HFF-Myc (cell line): ENCODE measurements at places on chromosomes 3 and 15.

DNA sequence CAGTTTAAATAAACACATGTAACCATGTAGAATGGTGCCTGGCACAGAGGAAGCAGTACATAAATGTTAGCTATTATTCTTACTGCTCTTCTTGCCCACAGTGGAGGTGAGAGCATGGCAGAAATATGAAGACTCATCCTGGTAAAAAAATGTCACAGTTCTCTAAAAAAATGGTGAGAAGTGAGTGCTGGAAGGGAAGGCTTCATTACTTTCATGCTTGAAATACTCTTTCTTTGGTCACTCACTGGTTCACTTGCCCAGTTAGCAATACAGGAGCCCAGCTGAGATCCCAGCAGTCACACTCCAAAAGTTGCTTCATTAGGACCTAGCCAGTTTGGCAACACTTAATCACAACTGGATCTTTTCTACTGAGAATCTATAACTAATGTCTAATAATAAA, 1017.2 kb downstream of the TUSC7 start:
- DNase-seq = no peak

DNA sequence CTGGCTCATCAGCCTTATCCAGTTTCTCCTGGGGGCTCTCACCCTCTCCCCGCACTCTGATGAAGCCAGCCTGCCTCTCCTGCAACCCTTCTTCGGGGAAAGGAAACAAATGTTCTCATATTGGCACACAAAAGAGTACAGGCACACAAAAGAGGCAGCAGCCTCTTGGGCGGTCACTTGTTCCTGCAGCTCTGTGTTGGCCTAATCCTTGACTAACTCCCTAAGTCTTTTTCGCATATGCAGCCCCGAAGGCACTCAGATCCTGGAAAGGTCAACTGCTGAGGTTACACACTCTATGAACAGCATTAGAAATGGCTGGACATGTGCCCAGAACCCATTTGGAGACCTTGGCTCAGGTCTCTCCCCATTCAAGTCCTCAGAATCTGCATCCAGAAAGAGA, 7.4 kb upstream of the CAMP start:
- DNase-seq = no peak

DNA sequence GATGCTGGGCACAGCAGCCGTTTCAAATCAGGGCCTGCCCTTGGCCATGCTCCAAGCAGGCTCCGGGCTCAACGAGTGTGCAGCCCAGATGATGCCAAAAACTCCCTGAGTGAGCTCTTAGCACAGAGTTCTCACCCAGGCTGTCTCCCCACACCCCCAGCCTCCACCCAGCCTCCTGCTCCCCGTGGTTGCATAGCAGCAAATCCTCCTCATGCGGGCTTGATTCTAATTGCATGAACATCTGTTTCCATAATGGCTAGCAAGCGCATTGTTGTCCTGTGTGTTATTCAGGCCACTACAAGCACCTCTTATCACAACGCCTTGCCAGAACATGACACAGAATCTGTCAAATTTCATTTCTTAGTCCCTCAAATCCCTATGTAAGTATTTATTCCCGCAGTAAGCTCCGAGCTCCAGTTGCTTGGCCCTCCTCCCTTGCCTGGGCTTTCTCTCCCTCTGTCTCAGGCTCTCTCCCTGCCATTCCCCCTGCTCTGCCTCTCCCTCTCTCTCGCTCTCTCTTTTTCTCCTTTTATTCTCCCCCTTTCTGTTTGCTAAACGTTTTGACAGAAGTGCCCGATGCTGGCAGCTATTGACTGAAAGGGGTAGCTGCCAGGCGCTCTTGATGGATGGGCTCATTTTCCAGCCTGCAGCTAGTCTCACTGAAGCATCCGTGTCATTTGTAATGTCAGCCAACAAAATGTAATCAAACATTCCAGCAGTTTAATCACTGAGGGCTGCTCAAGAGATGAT, 306.5 kb downstream of the IL20RB start:
- no peak for DNase-seq

DNA sequence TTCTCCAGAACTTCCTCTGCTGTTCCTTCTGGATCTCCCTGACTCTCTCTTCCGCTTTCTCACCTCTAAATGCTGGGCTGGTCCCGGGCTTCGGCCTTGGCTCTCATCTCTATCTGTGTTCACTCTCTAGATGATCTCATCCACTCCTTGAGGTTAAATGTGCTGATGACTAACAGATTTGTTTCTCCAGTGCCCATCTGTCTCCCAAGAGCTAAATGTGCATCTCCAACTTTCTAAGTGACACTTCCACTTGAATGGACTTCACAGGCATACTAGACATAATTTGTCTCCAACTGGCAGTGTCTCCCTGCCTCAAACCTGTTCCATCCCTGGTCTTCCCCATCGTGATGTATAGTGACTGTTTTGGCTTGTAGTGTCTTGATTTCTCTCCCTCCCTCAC, 95.3 kb downstream of the ITPR1 start:
- DNase-seq = peak; percentile 50

DNA sequence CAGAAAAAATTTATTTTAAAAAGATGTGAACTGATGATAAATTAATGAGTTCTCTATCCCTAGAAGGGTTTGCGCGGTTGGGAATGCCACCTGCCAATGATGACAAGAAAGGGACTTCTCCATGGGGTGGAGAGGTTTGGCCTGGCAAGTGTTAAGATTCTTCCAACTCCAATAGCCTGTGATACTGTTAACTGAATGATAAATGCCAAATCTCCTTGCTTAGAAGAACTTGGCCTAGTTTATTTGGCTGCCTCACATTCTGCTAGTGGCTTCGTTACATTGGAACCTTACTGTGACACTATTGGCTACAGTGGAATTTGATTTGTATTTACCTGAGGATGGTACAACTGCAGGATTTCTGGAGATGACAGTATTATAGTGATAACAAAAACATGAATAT, 91.7 kb upstream of the CCNL1 start:
- DNase-seq = no peak

DNA sequence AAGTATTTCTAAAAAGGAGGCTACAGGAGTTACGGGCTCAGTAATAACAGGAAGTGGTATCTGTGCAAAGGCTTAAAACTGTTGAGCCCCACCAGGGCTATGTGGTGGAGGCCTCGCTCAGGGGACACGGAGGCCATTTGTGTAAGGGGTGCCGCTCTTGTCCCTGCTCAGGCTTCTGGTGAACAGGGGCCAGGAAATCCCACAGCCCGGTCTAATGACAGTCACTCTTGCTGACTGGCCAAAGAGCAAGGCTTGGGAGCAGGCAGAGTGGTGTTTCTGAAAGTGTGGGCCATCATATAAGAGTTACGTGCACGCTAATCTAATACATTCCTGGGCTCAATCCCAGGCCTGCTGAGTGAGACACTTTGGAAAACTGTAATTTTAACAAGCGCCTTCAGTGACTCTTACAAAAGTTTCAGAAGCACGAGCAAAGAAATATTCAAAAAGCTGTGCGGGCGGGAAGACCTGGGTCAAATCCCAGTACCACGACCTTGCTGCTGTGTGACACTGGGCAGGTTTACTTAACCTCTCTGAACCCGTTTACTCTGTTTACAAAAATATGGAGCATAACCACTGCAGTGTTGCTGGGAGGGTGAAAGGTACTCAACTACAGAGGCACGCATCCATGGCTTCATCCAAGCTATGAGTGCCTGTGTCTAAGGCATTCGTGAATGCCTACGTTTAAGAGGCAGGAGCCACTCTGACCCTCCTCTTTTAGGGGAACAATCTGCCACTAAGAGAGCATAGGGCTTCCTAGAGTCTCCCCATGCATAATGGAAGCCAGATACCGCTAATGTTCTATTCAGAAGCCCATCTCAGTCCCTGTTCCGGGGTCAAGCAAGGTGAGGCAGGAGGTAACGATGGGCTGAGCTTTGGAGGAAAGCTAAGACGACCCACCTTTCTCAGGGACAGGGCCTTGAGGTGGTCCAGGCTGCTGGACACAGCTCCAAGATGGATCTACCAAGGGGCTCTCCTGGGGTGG, 2.0 kb downstream of the ATP10A start:
- DNase-seq = no peak

- no peak for DNase-seq
Observed at GRCh38 chr3:28018925-28019718, 222.3 kb upstream of the CMC1 start.

- DNase-seq = peak; percentile 44
Observed at GRCh38 chr3:141940194-141940776, 63.8 kb downstream of the ATP1B3 start.

DNA sequence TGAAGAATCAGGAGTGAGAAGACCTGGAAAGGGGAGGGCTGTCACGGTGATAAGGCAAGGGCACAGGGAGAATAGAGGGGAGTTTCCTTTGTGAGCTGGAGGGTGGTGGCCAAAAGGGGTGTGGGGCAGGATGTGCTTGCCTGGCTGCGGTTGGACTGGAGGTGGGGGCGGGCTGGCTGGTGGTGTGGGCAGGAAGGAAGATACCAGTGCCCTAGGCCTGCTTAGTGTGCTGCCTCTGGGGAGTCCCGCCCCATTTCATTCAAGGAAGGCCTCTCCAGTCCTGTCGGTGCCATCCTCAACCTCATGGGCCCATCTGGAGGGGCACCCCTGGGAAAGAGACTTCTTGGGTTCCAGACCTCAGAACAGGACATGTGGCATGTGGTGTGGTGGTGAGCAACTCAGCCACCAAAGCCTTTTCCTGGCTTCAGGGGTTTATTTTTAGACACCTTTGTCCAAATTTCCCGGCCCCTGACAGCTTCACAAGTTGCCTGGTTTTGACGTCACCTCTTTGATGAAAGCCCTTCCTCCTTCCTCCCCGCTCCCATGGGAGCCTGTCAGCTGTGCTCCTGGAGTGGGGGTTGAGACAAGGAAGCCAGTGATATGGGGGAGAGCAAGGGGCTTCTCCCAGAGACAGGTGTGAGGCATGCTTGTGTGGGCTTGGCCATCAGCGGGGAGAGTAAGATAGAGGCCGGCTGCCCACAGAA, 15.6 kb downstream of the TEX264 start:
- DNase-seq = no peak

DNA sequence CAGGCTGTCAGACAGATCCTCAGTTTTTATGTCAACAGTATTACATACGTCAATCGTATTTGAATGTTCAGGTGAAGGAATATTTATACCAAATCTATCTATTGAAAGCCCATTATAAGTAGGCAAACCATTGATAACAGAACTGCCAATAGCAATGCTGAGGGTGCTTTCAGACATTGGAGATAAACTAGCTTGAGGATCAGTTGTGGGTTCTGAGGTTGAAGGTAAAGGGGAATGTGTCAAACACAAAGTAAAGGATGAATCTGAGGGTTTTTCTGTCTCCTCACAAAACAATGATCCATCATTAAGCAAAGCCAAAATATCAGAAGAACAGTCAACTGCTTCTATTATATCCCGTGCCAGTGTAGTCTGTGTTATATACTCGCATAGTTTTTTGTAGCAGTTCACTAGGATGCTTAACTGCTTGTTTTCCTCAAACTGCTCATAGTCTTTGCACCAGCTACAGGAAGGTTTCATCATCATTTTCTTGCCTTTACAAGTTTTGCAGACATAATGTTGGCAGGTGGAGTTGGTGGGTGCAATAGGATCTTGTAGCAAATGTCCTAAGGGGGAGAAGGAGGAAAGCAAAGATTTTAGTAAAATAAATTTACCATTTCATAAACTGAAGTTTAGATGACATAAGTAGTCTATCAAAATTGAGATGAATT, 43.8 kb downstream of the MSL2 start:
- no peak for DNase-seq

GRCh38 chr3:1346386-1346785, 253.6 kb downstream of the CNTN6 start:
- no peak for DNase-seq
